Activated CD4-positive, alpha-beta T cell treated with anti-CD3 and anti-CD28 coated beads for 48 hours (primary cell): ENCODE measurements at places on chromosomes 5 and 9.

- no peak for DNase-seq
Measured at GRCh38 chr9:14275331-14275730, 38.6 kb downstream of the NFIB start.

DNA sequence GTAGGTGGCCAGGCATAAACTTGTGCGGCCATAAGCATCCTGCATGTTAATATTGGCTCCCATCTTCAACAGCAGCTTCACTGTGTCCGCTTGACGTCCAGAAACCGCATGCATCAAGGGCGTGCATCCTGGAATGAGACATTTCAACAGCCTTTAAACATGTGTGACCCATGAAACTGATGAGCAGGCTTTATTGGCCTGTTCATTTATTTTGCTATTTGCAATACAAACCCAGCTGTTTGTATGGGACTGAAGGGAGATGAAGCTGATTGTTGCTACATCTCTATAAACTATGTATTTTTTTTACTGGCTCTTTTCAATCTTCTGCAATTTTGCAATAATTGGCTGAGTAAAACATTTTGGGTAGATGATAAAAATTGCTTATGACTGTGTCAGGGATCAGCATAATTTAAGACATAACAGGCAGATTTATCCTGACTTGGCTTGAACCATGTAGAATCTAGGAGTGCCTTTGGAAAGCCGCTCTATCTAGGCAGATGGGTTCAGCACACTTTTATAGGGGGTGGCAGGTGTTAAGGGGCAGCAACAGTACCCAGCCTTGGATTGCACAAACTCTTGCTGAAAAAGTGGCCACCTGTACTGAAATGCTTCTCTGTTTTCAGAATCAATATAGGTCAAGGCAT lies 56.9 kb downstream of the ANKRD55 start:
- DNase-seq: no peak

GRCh38 chr5:149237662-149238061 lies 34.0 kb upstream of the AFAP1L1 start:
- no peak for DNase-seq

DNA sequence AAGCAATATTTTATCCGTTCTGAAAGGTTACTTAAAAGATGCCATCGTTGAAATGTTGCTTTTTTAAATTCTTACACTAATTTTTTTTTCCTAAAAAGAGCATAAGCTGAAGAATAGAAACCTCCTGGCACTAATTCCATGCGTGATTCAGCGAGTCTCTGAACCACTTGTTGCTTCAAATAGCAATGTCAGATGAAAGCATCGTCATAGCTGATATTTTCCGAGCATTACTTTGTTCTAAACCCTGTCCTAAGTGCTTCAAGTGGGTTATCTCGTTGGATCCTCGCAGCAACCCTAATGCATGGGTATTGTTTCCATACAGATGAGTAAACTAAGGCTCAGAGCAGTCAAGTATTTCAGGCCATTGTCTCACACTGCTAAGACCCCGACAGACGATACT lies 79.7 kb downstream of the CDH6 start:
- no peak for DNase-seq

- DNase-seq: no peak
Measured at GRCh38 chr5:58404734-58405133, 55.2 kb downstream of the PLK2 start.

DNA sequence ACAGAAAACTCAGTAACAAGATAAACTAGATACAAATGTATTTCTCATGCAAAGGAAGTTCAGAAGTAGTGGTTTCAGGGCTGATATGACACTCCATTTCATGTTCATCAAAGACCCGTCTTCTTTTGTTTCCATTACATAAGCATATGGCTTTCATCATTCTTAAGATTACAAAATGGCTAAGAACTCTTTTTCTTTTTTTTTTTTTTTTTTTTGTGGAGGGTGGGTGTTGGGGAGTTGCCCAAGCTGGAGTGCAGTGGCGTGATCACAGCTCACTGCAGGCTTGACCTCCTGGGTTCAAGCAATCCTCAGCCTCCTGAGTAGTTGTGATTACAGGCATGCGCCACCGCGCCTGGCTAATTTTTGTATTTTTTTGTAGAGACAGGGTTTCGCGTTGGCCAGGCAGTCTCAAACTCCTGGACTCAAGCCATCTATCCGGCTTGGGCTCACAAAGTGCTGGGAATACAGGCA lies 22.0 kb upstream of the PTBP3 start:
- no peak for DNase-seq

DNA sequence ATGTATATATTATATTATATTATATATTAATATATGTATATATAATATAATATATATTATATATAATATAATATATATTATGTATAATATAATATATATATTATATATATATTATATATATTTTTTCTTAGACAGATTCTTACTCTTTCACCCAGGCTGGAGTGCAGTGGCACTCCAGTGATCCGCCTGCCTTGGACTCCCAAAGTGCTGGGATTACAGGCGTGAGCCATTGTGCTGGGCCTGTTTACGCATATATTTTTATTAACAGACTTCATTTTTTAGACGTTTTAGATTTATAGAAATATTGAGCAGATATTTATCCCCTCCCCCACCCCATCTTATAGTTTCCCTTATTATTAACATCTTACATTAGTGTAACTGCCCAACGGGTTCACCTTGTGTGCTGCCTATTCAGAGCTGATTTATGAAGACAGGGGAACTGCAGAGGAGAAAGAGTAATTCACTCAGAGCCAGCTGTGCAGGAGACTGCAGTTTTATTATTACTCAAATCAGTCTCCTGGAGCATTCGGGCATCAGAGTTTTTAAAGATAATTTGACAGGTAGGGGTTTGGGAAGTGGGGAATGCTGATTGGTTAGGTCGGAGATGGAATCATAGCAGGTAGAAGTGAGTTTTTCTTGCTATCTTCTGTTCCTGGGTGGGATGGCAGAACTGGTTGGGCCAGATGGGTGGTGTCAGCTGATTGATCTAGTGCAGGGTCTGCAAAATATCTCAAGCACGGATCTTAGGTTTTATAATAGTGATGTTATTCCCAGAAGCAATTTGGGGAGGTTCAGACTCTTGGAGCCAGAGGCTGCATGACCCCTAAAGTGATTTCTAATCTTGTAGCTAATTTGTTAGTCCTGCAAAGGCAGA lies 93.4 kb downstream of the UNC13B start:
- no peak for DNase-seq

DNA sequence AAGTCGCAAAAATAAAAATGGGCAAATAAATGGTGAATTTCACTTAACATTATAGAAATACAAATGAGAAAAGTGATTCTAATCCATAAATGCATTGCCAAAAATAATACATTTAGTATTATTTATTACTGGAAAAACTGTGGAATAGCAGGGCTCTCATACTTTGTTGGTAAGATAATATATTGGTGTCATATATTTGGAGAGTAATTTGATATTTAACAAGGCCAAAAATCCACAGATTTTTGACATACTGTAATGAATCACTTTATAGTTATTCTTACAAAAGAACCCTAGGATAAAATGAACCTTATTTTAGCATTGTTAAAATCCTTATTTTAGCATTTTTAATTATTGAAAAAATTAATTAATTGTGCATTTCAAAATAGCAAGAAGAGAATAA lies 397.2 kb upstream of the DAB2 start:
- no peak for DNase-seq

- DNase-seq: no peak
Measured at GRCh38 chr5:153660919-153661318, 170.4 kb downstream of the GRIA1 start.

DNA sequence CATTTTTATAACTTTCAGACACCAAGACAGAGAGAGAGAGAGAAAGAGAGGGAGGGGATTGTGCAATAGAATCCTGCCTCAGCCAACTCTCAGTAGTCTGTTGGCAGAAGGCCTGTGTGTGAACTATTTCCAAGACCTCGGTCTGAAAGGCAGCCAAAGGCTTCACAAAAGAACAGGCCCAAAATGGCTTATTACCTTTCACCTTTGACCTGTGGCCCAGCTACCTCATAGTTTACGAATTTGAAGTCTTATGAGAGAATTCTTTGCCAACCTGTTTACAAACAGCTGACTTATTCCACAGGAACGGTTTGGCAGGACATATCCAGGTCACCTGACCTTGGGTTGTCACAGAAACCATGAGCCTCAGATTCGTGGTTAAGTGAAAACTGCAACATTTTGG lies 48.6 kb downstream of the NR2F1-AS1 start:
- DNase-seq: no peak

DNA sequence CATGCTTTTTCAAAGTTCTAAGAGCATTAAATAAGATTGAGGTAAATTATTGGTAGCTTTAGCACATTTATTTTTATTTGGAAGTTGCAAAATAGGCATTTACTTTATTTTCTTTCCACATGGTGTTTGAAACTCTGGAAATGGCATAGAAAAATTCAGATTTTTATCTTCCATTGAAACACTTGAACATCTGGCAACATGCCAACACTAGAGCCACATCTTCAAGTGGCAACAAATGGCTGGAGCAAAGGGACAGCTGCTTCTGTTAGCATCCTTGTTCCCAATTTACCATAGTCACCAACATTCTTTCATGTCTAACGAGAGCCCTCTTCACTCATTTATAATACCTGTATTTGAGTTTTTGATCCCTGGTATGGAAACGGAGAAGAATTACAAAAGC lies 539.9 kb downstream of the ZNF608 start:
- no peak for DNase-seq

- DNase-seq: no peak
Measured at GRCh38 chr5:50697739-50698138, 31.3 kb downstream of the PARP8 start.

DNA sequence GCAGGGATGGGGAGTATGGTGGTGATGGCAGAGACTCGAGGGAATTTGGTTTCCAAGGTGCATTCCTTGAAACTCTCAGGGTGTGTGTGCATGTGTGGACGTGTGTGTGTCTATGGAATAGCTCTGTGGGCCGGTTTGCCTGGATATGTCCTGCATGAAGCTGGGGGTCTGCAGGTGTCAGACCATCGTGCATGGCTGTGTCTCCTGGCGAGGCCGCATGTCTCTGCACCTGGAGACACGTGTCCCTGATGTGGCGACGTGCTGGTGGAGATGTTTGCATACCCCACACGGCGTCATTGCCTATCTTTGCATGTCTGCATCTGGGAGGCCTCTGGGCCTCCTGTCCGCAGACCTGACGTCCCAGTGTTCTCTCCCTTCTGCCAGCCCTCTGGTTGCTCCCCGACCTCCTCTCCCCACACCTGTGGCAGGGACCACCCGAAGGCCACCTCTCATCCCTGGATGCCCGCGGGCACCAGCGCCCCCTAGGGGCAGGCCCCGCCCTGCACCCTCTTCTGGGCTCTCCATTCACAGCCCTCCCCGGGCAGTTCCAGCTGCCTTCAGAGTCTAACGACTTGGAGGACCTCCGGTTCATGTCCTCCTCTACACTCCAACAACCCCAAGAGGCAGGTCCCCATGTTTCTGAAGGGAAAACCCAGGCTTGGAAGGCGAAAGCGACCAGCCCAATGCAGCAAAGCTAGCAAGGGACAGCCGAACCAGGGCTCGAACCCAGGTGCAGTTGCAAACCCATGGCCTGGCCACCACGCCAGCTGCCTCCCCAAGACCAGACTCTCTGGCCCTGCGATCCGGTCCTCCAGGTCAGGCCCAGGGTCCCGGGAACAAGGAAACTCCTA lies 88.6 kb downstream of the LMX1B start:
- DNase-seq: peak; percentile 65

- no peak for DNase-seq
Measured at GRCh38 chr5:111596705-111597104, 84.4 kb upstream of the STARD4 start.

DNA sequence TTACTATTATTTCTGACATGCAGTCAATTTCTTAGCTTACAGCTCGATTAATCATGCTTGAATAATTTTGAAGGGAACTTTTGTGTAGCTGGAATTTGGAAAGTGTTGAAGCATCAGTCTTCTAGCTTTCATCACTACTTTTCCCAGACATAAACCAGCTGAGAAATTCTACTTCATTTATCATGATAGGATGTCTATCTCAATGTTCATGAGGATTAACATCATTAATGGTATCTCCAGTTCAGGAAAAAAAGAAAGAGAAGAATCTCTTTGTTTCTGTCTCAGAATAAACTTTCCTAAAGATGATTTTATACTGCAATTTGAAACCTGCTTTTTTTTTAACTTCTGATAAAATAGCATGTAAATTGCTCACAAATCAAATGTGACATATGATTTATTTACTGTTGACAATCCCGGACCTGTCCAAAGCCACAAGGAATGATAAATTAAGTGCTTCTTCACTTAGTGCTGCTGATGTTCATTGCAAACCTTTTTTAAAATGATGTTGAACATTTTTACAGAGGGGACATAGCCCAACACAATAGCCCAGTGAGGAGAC lies 412.1 kb upstream of the CLINT1 start:
- DNase-seq: no peak

GRCh38 chr5:114782869-114783268 lies 386.8 kb downstream of the TRIM36 start:
- DNase-seq: no peak

DNA sequence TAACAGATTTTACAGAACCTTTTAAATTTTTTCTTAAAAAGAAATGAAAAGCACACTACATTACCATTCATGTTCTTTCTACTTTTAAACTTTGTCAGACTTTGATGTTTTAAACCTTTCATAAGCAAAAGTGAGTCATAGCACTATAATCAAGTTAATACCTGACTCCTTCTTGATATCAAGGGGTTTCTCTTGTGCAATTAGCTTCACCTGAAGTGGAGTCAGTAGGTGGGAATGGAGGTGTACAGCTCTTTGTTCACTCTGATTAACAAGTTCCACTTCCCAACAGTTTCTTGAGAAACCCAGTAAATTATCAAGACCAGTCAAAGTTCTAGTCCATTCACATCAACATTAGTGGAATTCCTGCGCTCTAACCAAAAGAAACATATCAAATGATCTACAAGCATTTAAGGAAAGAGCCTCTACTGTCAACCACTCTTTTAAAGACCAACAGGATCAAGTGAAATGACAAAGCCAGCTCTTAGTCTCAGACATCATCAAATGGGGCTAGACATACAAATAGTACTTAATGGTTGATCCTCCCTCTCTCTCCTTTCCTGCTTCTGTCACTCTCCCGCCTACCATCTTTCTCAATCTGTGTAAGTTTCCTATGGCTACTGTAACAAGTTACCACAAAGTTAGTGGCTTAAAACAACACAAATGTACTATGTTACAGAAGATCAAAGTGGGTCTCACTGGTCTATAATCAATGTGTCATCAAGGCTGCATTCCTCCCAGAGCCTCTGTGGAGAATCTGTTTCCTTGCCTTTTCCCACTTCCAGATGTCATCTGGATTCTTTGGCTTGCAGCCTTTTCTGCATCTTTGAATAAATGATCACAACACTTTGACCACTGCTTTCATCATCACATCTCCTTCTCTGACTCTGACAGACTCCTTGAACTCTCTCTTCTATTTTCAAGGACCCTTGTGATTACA lies 68.0 kb downstream of the HINT1 start:
- no peak for DNase-seq

GRCh38 chr5:35488791-35489190 lies 128.9 kb upstream of the SPEF2 start:
- no peak for DNase-seq
